H9 (cell line): ENCODE measurements at places on chromosomes 7 and 10.

DNA sequence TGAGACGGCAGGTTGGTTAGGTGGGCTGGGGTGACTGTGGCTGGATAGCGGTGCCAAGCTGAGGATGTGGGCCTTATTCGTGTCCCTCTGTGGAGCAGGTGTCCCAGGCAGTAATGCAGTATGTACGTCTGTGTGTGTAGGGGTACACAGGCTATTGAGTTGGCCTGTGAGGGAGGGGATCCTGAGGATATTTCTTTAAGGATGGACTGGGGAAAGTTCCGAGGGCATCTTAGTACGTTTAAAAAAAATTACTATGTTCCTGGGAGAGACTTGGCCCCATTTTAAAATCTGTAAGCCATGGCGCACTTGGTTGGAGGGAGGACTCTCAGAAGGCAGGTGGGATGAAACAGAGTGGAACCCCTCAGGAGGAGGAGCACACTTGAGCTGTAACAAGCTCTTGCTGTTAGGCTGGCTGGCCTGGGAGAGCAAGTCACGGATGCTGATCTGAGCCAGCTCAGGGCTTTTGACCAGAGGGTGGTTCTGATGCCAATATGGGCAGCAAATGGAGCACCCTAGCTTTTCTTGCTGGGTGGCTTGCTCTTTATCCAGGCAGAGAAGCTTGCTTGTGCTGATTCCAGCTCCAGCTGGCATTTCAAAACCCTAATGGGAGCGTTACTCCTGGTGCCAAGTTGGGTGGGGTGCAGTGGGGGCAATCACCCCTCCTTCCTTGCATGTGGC is 765 bp downstream of the WBP1L start:
- DNase-seq = no peak

GRCh38 chr7:156496865-156497264 is 143.7 kb upstream of the RNF32 start:
- no peak for DNase-seq

GRCh38 chr7:156886020-156886795 is 6.8 kb downstream of the LMBR1 start:
- no peak for DNase-seq

- DNase-seq = peak; percentile 50
These were observed 346.7 kb downstream of the NRG3 start for GRCh38 chr10:82221601-82222149.

DNA sequence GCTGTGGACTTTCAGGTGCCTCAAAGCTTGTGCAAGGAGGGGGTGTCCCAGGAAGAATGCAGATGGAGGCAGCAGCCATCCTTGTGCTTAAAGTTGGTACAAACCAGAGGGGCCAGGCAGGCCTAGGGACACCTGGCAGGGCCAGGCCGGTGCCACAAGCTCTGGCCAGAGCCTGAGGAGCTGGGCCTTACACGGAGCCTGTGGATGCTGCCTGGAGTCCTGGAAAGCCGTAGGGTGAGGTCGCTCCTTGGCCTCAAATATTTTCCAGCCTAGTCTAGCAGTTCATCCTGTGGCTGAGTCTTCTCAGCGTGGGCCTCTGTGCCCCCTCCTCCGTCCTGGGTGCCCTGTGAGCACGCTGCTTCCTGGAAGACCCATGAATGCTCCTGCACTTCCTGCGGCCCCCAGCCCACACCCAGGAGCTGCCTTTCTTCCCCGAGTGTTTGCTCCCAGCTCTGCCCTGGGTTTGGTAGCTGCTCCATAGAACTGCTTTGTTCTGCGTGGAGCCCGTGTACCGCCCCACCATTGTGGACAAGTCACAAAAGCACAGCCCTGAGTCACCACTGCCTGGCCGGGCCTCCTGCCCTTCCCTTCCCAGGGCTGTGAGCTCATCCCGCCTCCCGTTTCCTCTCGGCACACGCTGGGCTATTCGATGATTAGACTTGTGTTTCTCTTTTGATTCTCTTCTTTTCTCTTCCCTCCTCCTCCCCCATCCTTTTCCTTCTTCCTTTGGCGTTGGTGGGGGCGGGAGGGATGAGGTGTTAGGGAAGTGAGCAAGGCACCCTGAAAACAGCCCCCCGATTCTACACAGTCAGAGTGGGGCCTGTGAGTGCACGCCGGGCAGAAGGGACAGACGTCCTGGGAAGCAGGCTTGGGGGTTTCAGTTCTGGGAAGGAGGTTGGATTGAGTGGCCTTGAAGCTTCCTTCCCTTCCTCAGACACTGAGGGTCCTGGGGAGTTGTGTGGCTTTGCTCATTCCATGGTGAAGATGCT is 73.2 kb upstream of the SHH start:
- DNase-seq = no peak

DNA sequence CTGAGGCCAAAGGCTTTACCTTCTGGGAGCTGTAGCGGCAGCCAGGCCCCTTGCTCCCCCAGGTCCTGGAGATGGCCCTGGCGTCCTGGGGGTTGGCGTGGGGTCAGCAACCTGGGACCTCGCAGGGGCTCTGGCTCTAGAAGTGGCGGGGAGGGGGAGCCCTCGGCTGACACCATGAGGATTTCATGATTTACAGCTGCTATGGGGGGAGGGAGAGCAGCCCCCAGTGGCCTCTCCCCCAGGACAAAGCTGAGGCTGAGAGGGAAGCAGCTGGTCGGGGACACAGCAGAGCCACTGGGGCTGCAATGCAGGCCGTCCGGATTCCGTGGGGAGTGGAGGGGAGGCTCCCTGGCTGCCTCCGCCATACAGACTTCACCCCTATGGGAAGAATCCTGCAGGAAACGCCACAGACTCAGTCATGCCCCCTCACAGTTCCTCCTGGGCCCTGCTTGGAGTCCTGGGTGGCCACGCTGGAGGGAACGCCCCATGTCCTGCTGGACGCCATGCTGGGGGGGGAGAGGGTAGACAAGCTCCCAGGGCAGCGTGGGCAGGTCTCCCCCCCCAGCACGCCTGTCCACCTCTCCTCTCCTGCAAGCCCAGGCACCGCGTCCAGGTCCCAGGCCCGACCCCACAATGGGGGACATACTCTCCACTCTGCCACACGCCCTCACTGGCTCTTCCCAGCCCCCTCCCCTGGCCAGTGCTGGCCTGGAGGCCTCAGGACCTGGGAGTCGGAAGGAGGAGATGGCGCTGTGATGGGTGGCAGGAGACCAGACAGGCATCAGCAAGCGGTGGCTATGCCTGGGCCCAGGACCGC is 243.6 kb downstream of the ELFN1 start:
- DNase-seq = no peak

- no peak for DNase-seq
These were observed 95.6 kb downstream of the OSBPL3 start for GRCh38 chr7:24884401-24884800.

- no peak for DNase-seq
These were observed 83.6 kb downstream of the PPP1R3C start for GRCh38 chr10:91549262-91549661.

DNA sequence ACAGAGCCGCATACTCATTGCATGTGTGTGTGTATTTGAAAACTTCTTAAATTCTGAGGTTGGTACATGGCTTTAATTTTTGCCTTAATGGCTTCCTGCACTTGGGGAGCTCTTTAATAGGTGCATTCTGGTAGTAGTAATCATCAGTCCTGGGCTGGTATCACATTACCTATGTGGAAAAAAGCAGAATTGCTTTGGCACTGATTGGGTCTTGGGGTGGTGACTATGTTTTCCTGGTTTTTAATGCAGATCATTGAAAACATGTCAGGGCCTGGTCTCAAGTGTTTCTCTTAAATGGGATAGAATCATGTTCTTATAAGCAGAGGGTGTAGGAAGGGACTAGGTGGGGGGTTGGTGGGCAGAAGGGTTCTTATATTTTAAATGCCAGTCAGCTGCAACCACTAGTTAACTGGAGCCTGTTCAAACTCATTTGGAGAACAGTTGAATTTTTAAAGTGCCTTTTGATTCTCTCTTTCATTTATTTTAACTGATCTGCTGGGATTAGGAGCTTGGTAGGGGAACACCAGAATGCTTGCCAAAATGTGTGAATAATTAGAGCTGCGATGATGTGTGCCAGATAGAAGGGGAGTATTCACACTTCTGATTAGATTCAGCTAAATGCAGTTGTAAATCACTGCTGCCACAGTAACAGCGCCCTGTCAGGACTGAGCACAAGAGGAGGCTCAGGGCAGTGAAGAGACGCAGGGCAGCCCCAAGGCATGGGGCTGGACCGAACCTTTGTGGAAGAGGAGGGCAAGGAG is 633.5 kb upstream of the GALNT17 start:
- no peak for DNase-seq

DNA sequence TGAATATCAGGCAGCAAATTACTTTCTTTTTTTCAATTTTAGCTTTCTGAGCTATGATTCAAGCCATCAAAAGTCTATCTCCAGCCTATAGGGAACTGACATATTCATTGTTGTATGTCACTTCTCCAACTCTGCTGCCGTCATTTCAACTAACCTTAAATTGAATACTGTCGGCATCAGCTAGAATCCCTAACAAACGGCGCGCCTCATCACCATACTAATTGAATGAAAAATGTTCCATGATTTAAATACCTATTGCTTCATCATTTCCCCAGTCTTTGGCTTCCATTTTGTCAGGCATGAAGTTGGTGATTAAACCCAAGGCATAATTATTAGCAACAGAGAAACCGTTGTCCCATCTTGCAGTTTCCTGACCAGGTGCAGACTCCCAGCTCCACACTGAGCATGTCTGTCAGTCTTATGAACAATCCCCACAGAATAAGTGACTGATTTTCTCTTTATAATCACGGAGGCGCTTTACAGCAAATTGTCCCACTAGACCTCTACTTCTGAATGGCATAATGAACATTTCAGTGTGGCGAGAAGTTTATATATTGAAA is 83.5 kb upstream of the NPY start:
- no peak for DNase-seq

DNA sequence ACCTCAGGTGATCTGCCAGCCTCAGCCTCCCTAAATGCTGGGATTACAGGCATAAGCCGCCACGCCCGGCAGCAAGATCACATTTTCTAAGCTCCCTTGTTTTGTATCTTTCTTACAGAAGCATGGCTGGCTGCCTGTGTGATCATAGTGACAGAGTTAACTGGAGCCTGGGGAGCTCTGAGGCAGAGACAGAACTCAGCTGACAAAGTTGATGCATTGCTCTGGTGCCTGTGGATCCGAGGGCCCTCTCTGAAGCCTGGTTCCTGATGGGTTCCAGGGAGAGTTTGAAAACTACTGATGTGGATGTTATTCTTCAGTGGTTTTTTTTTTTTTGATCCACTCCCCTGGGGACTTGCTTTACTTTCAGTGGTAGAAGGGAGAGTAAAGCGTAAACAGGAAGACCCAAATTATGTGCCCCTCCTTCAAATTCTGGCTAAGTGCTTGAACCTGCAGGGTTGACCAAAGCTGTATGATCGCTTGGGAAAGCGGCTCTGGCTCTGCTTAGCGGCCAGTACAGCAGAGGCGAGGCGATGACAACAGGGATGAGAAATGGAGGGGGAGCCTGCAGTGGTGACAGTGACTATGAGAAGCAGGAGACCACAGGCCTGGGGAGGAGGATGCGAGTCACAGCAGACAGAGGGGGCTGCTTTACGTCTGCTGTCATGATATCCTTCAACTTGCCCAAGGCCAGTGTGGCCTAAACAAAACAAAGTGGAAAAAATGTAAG is 6.8 kb upstream of the EFCAB10 start:
- DNase-seq = no peak

DNA sequence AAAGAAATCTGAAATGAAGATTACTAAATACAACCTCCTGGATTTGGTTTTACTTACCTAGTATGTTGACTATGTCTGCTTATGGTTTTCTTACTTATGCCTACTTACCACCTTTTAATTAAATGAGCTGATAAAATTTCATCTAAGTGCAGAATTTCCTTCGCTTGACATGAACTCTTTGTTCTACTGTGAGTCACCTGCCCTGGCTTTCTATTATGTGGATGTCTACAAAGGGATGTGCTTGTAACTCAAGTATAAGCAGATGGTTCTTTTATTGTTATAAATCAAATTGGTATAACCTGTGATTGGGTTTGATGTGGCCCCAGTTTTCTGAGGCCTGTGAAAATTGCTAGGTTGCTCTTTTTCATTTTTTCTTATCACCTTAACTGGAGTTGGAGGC is 389.1 kb upstream of the ANKRD30A start:
- no peak for DNase-seq

DNA sequence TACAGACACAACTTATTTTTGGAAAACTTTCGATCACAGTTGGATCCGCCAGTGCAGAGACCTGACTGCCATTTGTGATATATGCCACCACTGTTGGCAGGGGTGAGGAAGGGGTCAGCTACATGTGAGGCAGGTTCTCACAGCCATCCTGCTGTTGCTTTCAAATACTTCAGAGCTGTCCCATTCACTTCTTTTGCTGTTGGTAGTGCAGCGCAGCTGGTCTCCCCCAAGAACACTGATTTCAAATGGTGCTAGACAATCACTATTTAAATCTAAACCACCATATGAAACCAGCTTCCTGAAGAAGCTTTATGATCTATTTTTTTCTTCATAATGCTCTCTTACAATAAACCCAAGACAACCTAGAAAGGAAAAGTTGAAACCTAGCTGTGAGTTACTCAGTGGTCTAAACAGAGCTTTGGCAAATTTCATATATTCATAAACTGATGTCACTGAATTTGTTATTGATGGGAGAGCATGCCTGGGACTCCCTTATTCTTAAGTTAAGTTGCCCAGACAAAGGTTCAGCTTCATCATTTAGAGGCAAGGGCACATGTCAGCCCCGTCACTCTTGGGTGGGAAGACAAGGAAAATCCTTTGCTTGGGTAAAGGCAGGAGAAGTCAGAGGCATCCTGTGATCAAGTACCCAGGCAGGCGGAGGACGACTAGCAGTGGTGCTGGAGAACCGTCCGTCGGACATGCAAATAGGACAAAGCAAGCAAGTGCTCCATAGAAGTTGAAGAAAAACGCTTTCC is 143.4 kb upstream of the KLF14 start:
- DNase-seq = no peak

GRCh38 chr7:68998136-68998535 is 600.1 kb upstream of the AUTS2 start:
- DNase-seq = no peak

DNA sequence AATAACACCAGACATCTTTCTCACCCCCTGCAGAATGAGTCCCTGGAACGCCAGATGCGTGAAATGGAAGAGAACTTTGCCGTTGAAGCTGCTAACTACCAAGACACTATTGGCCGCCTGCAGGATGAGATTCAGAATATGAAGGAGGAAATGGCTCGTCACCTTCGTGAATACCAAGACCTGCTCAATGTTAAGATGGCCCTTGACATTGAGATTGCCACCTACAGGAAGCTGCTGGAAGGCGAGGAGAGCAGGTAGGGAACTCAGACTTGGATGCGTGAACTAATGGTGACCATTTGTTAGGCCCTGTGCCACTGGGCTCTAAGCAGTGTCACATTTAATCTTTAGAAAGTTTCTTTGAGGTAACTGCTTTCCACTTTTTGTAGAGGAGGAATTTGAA is 7.1 kb downstream of the VIM start:
- peak; percentile 48 for DNase-seq

- peak; percentile 69 for DNase-seq
These were observed 3.7 kb downstream of the NRP1 start for GRCh38 chr10:33330543-33331378.

DNA sequence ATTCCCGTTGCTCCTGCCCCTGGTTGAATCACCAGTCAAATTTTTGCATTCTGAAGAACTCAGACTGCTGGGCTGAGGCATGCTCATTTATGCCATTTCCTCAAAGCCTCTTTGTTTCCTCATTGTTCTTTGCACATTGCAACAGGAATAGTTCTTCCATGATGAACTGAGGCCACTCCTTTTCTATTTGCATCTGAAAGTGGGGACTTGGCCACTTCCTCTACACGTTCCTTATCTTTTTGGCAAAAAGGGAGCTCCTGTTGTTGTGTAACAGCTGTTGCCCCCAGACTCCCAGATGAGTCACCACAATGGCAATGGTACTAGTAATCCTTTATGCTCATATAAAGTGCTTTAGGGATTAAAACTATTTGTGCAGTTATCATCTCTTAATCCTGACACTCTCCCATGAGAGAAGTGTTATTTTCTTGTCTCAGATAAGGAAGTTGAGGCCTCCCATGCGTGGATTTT is 20.1 kb upstream of the ITPRID1 start:
- peak; percentile 61 for DNase-seq
